ENCODE measurements at places on chromosomes 11 and 22. TPM values are rescaled to one million over a fixed set of nuclear protein-coding genes. Genes with fewer than 3 reads are reported as not detected.

The RASD2 gene
- total RNA-seq = under 0.01 TPM

The MIAT gene
- 1.5 TPM for total RNA-seq

The ROM1 gene
- total RNA-seq = 2.9 TPM

The UBQLNL gene
- not detected for total RNA-seq

The PAMR1 gene
- 512 TPM for total RNA-seq

The OR52N1 gene
- not detected for total RNA-seq

The SMIM38 gene
- total RNA-seq = 0.11 TPM

The ACTN3 gene
- under 0.01 TPM for total RNA-seq

The GLYATL1 gene
- 0.33 TPM for total RNA-seq

The DTX4 gene
- 0.22 TPM for total RNA-seq

The PRR5 gene
- 9.4 TPM for total RNA-seq

The SLN gene
- not detected for total RNA-seq

The C11orf58 gene
- 184 TPM for total RNA-seq

The FLRT1 gene
- total RNA-seq = 0.12 TPM

The ACRV1 gene
- total RNA-seq = not detected

The SORL1 gene
- 10.6 TPM for total RNA-seq

The ASPHD2 gene
- total RNA-seq = 1.00 TPM

The CD59 gene
- total RNA-seq = 431 TPM

The MADD gene
- 22.0 TPM for total RNA-seq

The SAA2 gene
- total RNA-seq = not detected

The CHRM4 gene
- total RNA-seq = not detected

The PDE2A gene
- total RNA-seq = 0.50 TPM

The PHF21B gene
- total RNA-seq = under 0.01 TPM

Measured in uterine smooth muscle cell (primary cell).